ENCODE measurements at places on chromosomes 12 and 14. TPM values are rescaled to one million over a fixed set of nuclear protein-coding genes. Genes with fewer than 3 reads are reported as not detected.
A peak's percentile ranks its signal among the peaks of the same experiment; 100 is the strongest.

DNA sequence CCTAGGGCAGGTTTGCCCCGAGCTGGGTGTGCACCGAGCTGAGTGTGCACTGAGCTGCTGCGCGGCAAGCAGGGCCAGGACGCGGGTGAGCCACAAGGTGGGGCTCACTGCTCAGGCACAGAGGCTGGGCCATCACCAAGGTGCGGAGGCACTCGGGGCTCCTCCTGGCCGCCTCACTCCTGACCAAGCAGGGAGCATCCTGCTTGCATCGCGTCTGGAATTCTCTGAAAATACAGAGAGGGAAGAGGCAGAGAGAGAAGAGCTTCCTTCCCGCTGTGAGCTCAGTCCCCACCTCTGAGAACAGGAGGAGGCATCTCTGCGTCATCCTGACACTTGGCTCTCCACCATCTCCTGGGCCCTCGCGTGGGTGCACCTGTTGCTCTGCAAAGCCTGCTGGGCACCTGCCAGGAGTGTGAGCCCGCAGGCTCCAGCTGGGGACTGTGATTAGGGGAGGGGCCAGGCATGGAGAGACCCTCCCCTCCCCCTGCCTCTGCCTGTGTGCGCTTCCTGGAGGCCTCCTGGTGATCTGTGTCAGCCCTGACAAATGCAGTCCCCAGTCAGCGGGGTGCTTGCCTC lies 116.3 kb downstream of the GLT1D1 start:
- H3K4me1 ChIP-seq = no peaks in the 10 kb centered on the region
- H3K36me3 ChIP-seq = peaks cover 1% of the 10 kb centered on the region
- H3K4me3 ChIP-seq = no peak overlapping the region
- no peak overlapping the region for H3K27ac ChIP-seq

COX8C gene
- total RNA-seq = not detected

- no peak overlapping the region for H3K4me3 ChIP-seq
- no peak for DNase-seq
- no peaks in the 10 kb centered on the region for H3K36me3 ChIP-seq
- no peaks in the 10 kb centered on the region for H3K27me3 ChIP-seq
- H3K27ac ChIP-seq = no peak overlapping the region
- no peaks in the 10 kb centered on the region for H3K4me1 ChIP-seq
Measured at GRCh38 chr12:51198568-51199365, 19.1 kb downstream of the POU6F1 start.

- DNase-seq = no peak
- no peaks in the 10 kb centered on the region for H3K4me1 ChIP-seq
- no peaks in the 10 kb centered on the region for H3K27me3 ChIP-seq
- H3K4me3 ChIP-seq = no peak overlapping the region
- H3K36me3 ChIP-seq = no peaks in the 10 kb centered on the region
Measured at GRCh38 chr14:37695866-37696265, 100.4 kb downstream of the TTC6 start.

DNA sequence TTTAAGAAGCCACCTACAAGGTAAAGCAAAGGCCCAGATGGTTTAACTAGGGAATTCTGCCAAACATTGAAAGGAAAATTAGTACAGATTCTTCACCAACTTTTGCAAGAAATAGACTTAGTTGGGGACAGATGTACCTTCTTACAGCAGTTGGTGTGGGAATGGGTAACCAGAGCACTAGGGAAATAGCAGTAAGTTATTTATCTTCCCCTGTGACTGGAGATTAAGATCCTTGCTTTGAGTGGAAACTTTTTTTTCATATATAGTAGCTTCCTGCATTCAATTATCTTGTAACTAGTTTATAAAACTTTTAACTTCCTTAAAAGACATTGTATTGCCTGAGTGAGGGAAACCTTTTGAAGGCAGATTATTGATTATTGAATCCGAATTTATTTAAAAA lies 44.2 kb downstream of the ARID2 start:
- DNase-seq = no peak
- no peak overlapping the region for H3K4me3 ChIP-seq
- peaks cover 2% of the 10 kb centered on the region for H3K4me1 ChIP-seq
- no peaks in the 10 kb centered on the region for H3K36me3 ChIP-seq

DNA sequence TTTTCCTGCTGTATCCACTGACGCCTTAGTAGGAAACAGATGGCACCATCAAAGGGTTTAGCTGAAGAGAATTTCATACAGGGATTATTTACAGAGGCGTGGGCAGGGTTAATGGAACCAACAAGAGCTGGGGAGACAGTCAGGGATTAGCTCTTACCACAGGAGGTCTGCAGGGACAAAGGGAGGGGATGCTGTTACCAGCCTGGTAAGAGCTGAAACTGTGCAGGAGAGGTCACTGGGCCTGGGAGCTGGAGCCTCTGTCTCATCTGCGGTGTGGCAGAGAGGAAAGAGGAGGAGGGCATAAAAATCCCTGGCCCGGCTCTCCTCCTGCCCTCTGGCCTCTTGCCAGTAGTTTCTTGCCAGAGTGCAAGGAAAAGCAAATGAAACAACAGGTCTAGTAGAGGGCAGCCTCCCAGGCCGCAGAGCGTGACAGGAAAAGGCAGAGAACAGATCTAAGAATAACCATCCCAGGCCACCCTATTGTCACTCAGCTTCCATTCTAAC lies 18.9 kb upstream of the POC1B start:
- no peaks in the 10 kb centered on the region for H3K36me3 ChIP-seq
- no peak overlapping the region for H3K27ac ChIP-seq
- no peak overlapping the region for H3K4me3 ChIP-seq
- no peaks in the 10 kb centered on the region for H3K27me3 ChIP-seq
- peaks cover 10% of the 10 kb centered on the region for H3K4me1 ChIP-seq
- DNase-seq = no peak

DNA sequence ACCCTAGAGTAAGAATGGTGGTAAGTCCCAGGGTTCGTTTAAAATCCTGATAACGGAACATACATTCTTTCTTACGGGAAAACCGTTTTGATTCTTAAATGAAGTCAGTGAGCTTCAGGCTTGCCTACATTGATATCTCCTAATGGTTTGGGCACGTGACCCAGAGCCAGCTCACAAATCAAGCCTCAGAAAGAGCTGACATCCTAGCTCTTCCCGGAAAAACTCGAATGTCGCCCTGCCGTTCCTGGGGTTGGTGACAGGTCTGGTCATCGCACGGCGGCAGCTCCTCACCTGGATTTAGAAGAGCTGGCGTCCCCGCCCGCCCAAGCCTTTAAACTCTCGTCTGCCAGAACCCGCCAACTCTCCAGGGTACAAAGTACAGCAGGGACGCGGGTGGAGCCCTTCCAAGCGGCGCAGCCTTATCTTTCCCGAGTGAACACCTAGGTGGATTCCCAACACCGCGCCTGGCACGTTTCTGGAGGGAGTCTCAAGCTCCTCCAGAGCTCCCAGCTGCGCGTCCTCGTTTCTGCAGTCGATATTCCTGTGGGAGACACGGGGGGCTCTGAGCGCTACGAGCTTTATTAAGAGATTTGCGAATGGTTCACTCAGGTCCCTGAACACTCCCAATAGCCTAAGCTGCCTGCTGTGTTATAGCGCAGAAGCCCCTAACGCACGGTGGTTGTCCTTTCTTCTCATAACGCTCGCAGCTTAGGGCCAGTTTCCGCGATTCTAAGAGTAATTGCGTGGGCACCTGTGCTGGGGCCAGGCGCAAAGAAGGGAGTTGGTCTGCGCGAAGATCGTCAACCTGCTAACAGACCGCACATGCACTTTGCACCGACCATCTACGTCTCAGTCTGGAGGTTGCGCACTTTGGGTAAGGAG lies at the start of gene SSTR1:
SSTR1 (plus strand) TSS at position 169 of the 882 bp plus-strand sequence. CDS start 1,486 bp downstream, outside the sequence.
- peaks cover 40% of the 10 kb centered on the region for H3K4me1 ChIP-seq
- H3K27me3 ChIP-seq = no peaks in the 10 kb centered on the region
- H3K36me3 ChIP-seq = no peaks in the 10 kb centered on the region

KLRC2 gene
- total RNA-seq = 1.5 TPM

TGFB3 gene
- 2.1 TPM for total RNA-seq

DNA sequence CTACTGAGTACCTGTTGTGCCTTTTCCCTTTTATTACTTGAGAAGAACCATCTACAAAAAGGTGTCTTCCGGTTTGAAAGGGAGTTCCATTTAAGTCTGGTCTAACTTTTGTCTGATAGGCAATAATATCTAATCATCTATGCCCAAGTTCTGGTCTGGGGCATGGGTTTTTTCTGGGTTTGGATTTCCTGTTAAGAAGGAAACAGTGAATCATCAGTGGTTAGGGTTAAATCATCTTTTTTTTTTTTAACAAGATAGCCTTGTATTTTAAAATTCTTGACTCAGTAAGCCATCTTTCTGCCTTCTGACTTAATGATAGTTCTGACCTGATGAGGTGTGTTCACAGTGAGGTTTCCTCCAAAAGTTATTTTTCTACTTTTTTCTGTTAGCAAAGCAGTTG lies 29.3 kb upstream of the CPNE8 start:
- no peaks in the 10 kb centered on the region for H3K36me3 ChIP-seq
- H3K27ac ChIP-seq = no peak overlapping the region
- DNase-seq = no peak

GRCh38 chr12:25052196-25052913 lies 103.5 kb upstream of the BCAT1 start:
- peak overlapping the region; percentile 33 for H3K27ac ChIP-seq
- H3K36me3 ChIP-seq = no peaks in the 10 kb centered on the region
- H3K4me3 ChIP-seq = peak overlapping the region; percentile 28
- DNase-seq = peak; percentile 41
- no peaks in the 10 kb centered on the region for H3K4me1 ChIP-seq

GRCh38 chr14:96631030-96631429 lies 128.8 kb downstream of the PAPOLA start:
- no peak overlapping the region for H3K4me3 ChIP-seq
- no peaks in the 10 kb centered on the region for H3K27me3 ChIP-seq
- H3K4me1 ChIP-seq = no peaks in the 10 kb centered on the region
- no peaks in the 10 kb centered on the region for H3K36me3 ChIP-seq

KRT73 gene
- total RNA-seq = not detected

DNA sequence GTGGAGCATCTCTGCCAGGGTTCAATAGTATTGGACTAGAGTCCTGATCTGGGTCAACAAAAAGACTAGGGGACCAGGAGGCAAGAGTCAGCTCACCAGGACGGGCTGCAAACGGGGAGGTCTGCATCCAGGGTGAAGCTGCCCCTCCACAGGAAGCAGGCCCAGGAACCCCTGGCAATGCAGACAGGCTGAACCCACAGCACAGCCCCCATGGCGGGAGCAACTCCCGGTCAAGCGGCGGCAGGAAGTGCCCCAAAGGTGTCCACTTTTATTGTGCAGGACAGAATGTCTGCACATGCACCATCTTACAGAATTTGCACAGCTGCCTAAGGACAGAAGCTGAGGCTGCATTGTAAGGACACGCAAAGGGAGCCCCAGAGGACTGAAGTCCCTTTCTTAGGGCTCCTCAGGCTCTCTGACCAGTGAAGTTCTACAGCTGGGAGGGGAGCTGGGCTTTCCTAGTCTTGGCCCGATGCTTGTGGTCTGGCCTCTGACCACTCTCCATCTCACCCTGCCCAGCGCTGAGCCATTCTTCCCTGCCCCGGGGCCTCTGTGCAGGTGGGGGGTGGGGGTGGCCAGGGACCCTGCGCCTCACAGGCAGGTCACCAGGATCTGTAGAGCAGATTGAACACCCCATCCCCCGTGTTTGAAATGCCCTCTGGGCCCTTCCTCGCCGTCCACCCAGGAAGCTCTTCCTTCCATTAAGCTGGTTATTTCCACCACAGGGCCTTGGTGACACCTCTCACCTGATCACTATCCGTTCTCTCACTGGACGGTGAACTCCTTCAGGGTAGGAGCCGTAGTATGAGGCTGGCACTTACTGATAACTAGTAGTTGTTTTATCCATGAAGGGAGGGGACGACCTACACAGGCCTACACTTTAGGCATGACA lies 75.9 kb downstream of the NINJ2 start:
- peaks cover 11% of the 10 kb centered on the region for H3K4me1 ChIP-seq
- no peaks in the 10 kb centered on the region for H3K27me3 ChIP-seq
- no peak overlapping the region for H3K4me3 ChIP-seq
- no peaks in the 10 kb centered on the region for H3K36me3 ChIP-seq

Data from liver (tissue), 10 donors.